Stimulated activated CD8-positive, alpha-beta memory T cell treated with anti-CD3 and anti-CD28 coated beads, Interleukin-7, amount 100 ng/mL, for 1 hour (primary cell): ENCODE measurements at places on chromosomes 3 and 15.

DNA sequence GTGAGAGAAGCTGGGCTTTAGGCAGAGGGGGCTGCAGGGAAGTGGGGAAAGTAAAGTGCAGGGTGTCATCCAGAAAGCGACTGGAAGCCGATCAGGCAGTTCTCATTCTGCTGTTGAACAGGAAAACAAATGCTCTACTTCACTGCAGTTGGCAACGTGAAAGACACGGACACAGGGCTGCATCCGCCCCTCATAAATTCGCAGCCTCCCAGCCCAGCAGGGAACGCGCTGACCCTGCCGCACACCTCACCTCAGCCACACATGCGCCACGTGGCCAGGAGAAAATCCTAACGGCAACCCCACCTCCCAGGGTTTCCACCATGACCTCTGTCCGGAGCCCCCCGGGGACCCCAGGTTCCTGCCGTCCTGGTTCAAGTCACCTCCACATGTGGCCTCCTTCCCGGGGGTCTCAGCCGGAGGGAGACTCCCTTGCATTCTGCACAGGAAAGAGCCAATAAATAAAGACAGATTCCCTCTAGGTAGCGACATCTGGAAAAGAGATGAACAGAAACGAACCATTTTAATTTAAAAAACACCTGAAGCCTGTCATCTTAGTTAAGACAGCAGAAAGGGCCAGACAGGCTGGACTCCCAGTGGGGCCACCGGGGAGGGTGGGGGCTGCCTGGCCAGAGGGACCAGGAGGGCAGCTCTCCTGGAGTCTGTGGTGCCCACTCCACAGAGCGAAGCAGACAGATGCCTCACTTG, 118.7 kb downstream of the TMEM266 start:
- no peak for DNase-seq

- no peak for DNase-seq
Observed at GRCh38 chr15:84725001-84725491, 9.1 kb upstream of the SEC11A start.

GRCh38 chr15:77025941-77026411, 31.1 kb downstream of the PSTPIP1 start:
- DNase-seq = no peak

DNA sequence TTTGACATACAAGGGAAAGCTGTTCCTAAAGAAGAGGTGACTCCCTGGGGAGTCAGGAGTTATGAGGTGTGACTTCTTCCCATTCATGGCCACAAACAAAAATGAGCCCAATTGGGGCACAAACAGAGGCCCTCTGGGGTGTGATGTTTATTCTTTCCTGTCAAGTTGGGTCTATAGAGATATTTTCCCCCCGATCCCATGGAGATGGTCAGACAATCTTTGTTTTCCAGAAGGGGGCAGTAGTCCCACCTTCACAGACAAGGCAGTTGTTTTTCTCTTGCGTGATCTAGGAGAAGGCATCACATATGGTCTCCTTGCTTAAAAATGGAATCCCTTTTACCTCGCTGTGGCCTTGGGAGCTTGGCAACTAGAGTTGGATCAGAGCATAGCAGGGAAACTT, 110.3 kb downstream of the MFSD1 start:
- no peak for DNase-seq

DNA sequence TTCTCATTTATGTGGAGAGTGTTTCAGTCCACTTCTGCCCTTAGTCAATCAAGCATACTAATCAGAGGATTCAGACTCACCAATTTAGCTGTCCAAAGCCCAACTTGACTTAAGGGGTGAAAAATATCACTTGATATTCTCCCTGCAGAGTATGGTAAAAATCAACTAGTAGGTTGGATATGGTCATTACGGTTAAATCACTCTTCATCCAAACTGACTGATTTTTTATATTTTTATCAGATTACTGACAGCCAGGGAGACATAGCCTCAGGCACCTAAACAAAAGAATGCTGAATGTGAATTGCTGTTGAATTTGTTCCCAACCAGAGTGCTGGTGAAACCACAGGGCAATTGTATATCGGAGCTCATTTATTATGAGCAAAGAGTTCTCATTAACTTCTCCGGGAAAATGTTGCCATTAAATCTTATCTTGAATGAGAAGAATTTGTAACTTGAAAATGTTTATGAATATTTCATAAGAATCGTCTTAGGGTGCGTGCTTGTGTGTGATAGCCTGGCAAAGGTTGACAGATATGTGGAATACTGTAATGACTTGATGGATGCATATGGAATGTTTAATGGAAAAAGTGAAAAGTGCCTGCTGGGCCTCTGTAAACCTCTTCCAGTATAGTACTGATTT, 411.2 kb downstream of the NAALADL2 start:
- no peak for DNase-seq

GRCh38 chr3:58688574-58688973, 22.0 kb upstream of the FAM3D start:
- no peak for DNase-seq

DNA sequence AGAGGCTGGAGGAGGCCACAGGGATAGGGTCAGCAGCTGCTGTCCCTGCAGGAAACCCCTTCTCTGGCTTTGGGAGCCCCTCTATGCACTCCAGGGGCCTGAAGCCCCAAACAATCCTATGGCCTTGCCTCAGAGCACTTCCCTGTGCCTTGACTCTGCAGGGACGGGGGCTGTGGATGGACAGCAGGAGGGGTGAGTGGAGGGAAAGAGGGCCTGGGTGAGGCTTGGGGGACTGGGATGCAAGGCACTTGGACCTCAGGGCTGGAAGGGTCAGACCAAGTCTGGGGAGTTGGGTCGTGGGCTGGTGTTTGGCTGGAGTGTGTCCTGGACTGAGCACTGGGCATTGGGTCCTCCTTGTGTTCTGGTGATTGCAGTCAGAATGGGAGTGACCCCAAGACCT, 769.8 kb downstream of the EPHA3 start:
- DNase-seq = no peak

GRCh38 chr3:177466074-177466473, 268.8 kb upstream of the TBL1XR1 start:
- DNase-seq = no peak

DNA sequence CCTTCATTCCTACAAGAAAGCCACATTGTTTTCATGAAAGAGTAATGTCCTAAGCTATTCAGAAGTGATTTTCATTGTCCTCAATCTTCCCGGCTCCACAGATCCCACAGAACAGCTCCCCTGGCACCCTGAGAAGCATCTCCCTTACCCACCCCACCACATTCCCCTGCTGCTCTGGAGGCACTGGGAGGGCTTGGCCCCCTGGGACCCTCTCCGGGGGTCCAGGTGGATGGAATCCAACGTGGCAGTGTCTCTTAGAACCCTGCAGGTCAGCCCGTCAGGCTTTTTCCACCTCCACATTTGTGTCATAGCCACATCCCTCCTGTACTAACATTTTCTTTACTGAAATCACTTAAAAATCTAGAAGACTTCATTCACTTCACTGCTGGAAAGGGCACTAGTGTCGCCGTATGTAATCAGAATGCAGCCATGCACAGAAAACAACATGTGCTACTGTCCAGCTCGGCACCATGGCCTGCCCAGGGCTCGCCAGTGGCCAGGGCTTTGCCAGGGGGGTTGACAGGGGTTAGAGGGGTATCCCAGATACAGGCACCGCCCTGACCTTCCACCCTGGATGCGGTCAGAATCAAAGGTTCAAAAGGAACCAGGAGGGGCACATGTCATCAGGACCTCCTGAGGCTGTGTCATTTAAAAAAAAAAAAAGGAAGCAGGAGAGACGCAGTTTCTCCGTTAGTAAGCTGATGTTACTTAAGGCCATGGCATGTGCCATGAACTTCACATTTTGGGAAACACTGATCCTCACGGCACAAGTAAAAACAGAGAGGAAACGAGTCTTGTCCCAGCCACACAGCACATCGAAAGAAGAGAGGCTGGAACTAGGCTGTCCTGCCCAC, 106.3 kb downstream of the LSM3 start:
- no peak for DNase-seq

- no peak for DNase-seq
Observed at GRCh38 chr3:72034986-72035385, 250.0 kb upstream of the PROK2 start.

DNA sequence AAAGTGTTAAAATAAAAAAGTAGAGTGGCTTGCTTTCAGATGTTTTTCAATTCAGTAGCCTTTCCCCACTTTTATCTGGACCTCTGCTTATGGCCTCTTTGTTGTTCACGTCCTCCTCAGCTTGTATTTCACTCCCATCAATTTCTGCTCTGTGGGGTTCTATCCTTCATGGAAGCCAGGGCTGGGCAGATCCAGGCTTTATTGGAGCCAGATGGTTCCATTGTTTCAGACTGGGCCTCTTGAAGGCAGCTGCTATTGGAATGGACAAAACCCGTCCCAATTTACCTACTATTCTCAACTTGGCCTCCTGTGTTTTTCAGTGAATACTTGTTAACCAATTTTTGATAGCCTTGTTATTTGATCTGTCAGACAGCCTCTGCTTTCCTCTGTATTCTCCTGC, 10.9 kb upstream of the AADACL2 start:
- no peak for DNase-seq

GRCh38 chr3:126983653-126984390, 907 bp downstream of the PLXNA1 start:
- DNase-seq = no peak

GRCh38 chr3:71172951-71173350, 410.6 kb downstream of the FOXP1 start:
- DNase-seq = no peak

- DNase-seq = no peak
Observed at GRCh38 chr3:194801461-194802432, 116.1 kb downstream of the FAM43A start.

GRCh38 chr15:36877796-36878683, 222.3 kb downstream of the MEIS2 start:
- DNase-seq = no peak

DNA sequence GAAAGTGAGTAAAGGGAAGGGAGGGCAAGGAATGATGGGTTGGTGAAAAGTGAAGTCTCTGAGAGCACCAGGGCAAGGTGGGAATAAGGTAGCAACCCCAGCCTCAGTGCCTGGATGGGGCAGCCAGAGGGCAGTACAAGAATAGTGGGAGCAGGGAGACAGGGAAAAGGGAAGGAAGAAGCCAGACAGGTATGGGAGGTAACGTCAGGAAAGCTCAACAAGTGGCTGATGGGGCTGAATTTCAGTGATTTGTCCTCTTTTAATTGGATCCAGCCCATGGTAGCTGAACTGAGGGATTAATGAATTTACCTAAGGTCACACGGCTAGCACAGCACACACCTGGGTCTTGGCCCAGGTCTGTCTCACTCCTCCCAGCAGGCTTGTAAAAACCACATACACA, 12.6 kb downstream of the RORA start:
- no peak for DNase-seq

- no peak for DNase-seq
Observed at GRCh38 chr15:73028831-73029451, 23.3 kb upstream of the NEO1 start.

DNA sequence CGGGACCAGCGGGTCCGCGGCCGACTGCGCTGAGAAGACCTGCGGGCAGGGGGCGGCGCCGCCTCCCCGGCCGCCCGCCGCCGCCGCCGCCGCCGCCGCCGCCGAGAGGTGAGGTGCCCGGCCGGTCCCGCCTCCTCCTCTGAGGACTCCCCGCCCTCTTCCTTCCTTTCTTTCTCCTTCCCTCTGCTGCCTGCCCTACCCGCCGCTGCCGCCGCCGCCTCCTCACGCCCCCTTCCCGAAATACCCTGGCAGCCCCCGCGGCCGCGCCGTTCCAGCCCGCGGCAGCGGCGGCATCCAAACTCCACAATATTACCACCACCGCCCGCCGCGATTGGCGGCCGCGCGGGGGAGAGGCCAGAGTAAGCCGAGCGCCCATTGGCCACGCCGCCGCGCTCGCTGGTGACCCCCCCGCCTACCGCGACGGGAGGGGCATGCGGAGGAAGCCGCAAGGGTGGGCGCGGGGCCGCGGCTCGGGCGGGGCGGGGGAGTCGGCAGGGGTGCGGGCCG, 61.8 kb upstream of the ANKRD28 start:
- peak; percentile 40 for DNase-seq

GRCh38 chr3:105979961-105980360, 111.1 kb upstream of the CBLB start:
- DNase-seq = no peak

- no peak for DNase-seq
Observed at GRCh38 chr3:90035643-90036042, 928.2 kb downstream of the EPHA3 start.

DNA sequence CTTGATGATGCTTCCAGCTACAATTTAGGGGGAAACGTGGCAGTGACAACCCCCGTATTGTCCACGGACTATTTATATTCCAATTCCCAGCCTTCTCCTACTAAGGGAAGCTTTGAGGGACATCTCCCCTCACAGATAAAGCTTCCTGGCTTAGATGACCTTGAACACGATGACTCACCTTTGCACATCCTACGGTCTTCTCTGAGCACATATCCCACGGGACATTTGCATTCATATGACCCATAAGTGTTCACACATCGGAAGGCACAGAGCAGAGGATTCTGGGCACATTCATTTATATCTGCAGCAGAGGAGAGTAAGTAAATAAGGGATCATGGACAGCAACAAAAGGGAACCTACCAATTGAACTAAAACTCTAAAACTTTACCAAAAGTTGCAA, 101.5 kb downstream of the DUT start:
- no peak for DNase-seq

GRCh38 chr3:41915353-41915752, 46.5 kb downstream of the ULK4 start:
- no peak for DNase-seq

- no peak for DNase-seq
Observed at GRCh38 chr3:82078246-82078645, 316.8 kb upstream of the GBE1 start.

GRCh38 chr15:28097656-28098359, 1.3 kb downstream of the OCA2 start:
- no peak for DNase-seq

DNA sequence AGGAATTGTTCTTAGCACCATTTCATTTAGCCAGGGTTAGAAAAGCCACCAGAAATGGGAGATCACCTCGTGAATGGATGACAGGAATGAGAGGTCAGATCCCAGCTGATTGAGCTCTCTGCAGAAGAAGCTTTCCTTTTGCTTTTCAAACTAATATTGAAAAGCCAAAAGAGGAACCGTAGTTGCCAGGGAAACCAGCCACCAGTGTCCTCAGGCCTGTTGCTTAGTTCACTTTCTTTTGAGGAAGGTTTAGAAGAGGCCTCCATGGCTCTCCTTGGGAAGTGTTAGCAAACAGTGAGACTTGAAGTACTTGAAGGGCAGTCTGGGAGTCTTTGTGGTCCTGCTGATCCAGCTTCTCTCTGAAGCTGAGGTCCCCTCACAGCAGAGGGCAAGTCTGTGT, 7.4 kb upstream of the CCK start:
- no peak for DNase-seq

- DNase-seq = no peak
Observed at GRCh38 chr3:84008623-84009022, 950.2 kb upstream of the CADM2 start.
